Motor neuron (in vitro differentiated cells): ENCODE measurements at places on chromosomes 7 and 10.

- no peak for ATAC-seq
Measured at GRCh38 chr7:123692471-123692877, 36.8 kb downstream of the LMOD2 start.

DNA sequence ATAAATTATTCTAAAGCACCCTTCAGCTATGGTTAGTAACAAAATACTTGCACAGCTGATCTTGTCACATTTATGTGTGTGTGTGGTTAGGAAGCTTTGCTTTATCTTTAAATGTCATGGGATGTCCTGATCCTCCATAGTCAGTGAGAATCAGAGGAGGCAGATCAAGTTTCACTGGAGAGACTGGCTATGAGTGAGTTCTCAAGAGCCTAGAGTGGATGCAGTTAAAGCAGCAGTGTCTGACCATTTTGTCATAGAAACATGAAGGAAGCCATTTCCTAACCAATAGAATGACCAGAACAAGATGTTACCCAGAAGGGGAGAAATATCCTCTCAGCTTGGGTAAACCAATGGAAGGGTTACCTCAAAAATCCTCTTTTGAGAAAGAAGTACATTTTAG, 207.2 kb upstream of the DKK1 start:
- peak; percentile 64 for ATAC-seq

- no peak for ATAC-seq
Measured at GRCh38 chr7:148598351-148598750, 7.8 kb downstream of the C7orf33 start.

DNA sequence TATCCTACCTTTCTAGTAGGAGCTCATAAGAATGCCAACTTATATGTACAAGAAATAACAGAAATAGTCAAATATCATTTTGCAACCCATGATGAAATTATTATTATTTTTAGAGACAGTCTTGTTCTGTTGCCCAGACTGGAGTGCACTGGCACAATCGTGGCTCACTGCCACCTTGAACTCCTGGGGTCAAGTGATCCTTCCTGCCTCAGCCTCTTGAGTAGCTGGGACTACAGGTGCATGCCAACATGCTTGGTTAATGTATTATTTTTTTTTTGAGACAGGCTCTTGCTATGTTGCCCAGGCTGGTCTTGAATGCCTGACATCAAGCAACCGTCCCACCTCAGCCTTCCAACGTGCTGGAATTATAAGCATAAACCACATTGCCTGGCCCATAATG, 44.8 kb downstream of the TNPO3 start:
- ATAC-seq, result no peak

DNA sequence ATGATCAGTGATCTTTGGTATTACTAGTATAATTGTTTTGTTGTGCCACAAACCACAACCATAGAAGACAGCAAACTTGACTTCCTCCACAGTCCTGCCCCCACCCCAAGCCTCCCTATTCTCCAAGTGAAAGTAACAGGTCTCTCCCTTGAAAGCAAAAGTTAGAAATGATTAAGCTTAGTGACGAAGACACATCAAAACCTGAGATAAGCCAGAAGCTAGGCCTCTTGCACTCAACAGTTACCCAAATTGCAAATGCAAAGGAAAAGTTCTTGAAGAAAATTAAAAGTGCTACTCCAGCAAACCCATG, 7.5 kb downstream of the SAR1A start:
- no peak for ATAC-seq

GRCh38 chr7:142445019-142445686, 187.3 kb upstream of the PRSS58 start:
- no peak for ATAC-seq

- ATAC-seq, result no peak
Measured at GRCh38 chr7:16484453-16485158, 19.1 kb upstream of the SOSTDC1 start.

GRCh38 chr7:33781796-33782195, 123.5 kb upstream of the BMPER start:
- no peak for ATAC-seq

DNA sequence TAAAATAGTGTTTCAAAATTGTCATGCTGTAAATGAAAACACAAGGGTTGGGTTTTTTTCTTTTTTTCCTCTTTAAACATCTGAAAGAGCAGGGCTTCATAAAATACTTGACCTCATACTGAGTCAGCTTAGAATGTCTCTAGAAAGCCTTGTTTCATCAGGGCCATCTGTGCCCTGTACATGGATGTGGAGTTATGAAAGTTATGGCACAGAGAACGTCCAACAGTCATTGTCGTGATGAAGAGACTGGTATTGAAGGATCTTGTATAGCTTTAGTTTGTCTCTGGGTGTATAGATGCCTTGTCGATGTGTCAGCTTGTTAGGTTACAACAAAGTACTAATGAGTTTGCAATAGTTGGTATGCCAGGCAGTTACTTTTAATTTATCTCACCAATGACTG, 127.3 kb downstream of the FAM204A start:
- ATAC-seq, result no peak

GRCh38 chr7:74656441-74656836, 1.1 kb upstream of the GTF2I start:
- ATAC-seq, result no peak
